NCI-H82 (cell line): ENCODE measurements at places on chromosomes 16 and 17.

- no peak for DNase-seq
Measured at GRCh38 chr17:44375196-44376017, 11.8 kb upstream of the FAM171A2 start.

- DNase-seq: no peak
Measured at GRCh38 chr17:76499267-76499667, 2.0 kb downstream of the RHBDF2 start.

GRCh38 chr16:67490335-67491096 lies 7.2 kb upstream of the AGRP start:
- no peak for DNase-seq

DNA sequence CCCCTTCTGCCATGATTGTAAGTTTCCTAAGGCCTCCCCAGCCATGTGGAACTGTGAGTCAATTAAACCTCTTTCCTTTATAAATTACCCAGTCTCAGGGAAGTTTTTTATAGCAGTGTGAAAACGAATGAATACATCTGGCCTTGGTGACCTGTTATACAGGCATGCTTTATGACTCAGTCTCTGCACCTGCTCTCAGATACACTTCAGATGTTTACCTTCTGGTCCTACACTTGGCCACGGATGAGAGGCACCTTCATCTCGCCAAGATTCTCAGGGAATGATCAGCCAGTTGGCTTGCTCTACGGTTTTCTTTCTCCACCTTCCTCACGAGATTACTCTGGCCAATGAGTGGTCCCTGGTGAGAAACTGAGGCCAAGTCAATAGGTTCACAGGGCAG lies 304.7 kb downstream of the CA10 start:
- no peak for DNase-seq

DNA sequence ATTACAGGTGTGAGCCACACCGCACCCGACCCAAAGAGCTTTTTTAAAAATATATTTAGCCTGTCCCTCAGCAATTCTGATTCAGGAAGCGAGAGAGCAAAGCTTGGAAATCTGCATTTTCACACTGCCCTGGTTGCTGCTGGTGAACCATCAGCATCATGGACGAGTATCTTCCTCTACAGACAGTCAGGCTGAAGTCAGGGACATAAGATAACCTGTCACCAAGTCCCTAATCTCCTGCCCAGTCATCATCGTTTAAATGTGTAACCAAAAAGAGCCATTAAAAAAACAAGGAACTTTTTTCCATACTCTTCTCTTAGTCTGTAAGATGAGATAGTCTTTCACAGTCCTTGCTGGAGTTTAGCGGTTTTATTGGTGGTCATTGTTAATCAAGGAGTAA lies 6.7 kb downstream of the PMM2 start:
- no peak for DNase-seq

DNA sequence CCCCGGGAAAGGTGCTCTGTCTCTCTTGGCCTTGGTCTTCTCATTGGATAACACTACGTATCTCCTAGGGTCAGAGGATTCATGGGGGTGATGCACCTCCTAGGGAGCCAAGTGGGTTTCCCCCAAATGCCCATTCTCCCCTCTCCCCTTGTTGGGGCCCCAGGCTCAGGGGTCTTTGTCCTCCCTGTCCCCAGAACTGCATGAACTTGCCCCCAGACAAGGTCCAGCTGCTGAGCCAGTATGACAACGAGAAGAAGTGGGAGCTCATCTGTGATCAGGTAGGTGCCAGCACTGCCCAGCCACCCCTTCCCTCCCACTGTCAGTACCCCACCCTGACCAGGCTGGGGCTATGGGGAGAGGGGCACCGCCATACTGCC lies 8.7 kb downstream of the FMNL1 start:
- DNase-seq: no peak

GRCh38 chr17:37051833-37052232 lies 103.1 kb downstream of the AATF start:
- no peak for DNase-seq

DNA sequence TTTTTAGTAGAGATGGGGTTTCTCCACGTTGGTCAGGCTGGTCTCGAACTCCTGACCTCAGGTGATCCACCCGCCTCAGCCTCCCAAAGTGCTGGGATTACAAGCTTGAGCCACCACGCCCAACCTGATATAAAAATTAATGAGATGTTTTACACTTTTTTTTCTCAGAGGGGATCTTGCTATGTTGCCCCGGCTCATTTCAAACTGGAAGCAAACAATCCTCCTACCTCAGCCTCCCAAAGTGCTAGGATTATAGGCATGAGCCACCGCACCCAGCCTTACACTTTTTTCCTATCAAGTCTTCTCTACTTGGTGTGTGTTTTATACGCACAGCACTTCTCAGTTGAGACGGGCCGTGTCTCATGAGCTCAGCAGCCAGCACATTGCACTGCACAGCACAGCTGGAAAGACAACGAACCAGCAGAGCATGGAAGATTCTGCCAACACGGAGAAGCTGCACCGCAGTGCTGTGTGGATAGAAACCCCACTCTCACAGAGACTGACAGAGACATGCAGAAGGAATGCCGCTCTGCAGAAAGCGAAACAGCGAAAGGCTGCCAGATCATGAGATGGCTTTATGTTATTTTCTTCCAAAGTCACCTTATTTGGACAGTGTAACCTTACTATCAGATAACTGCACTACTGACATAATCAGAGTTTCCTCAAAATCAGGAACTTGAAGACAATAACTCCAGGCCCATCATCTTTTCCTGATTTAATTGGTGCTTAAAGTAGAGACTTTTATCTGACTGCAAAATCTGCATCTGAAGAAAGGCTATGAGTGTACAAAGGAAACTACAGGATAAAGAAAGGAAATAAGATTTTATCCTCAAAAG lies 6.5 kb upstream of the QRICH2 start:
- no peak for DNase-seq

- DNase-seq: no peak
Measured at GRCh38 chr17:81460856-81461460, 51.6 kb downstream of the ACTG1 start.

- no peak for DNase-seq
Measured at GRCh38 chr16:89335803-89336485, 118.4 kb downstream of the ZNF778 start.

- peak; percentile 82 for DNase-seq
Measured at GRCh38 chr16:49498666-49499413, 125.2 kb downstream of the C16orf78 start.

- peak; percentile 11 for DNase-seq
Measured at GRCh38 chr17:62592341-62593099, 35.0 kb upstream of the MRC2 start.

DNA sequence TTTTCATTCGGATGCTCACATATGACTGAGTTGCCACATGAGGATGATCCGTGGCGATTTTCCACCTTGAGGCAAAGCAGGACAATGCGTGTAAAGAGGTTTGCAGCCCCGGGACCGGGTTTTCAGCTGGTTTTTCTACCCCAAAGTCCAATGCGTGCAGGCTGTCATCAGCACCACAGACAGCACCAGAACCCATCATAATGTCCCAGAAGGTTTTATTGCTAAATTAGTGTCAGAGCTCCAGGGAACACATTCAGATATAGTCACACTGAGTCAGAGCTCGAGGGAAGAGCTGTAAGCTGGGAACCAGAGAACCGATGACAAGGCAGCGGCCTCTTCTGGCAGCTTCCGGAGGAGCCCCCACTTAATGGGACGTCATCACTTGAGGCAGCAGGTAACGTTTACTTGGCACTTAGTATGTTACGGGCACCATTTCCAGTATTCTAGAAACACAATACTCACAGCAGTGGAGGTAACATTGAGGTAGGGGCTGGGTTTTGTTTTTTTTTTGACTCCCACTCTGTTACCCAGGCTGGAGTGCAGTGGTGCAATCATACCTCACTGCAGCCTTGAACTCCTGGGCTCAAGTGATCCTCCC lies 8.9 kb upstream of the NAGPA start:
- DNase-seq: peak; percentile 55

DNA sequence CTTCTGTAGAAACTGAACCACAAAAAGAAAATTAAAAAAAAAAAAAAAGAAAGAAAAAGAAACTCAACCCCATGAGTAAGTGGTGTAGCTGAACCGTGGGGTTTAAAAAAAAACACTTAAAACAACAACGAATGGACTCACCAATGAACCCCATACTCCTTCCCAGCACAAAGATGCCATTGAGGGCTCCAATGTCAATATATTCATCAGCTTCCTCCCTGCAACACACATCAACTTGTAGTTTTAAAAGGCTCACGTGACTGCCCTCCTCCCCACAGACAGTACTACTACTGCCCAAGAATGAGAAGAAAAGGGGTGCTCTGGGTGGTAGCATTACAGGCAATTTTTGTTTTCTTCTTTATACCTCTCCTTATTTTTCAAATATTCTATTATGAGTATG lies 3.3 kb upstream of the KLHL11 start:
- no peak for DNase-seq
